Fibroblast of skin of right quadriceps (primary cell): ENCODE measurements at places on chromosomes 5 and 9.

DNA sequence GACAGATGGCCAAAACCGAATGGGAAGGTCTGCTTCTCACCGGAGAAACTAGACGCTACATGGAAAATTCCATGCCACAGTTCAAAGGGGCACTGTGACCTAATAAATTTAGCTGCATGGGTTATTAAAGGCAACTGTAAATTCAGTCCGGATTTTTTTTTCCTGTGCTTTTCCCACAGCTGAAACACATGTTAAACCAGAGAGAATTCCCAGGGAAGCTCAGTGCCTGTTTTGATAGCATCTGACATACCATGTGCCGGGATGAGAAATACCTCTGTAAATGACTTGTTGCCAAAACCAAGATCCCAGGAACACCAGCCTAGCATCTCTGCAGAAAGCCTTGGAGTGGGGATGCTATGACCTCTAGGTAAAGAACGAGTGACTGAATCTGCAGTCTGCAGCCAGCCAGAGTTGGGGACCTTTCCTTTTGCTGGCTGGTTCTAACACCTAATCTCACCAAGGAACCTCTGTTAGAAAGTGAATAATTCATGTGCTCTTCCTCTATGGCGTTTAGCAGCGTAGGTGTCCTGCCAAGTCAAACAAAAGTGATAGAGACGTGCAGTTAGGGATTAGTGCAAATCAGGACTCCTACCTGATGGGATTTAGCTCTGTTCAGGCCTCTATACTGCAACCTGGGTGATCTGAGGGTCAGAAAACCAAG lies 77.9 kb downstream of the SLIT3 start:
- DNase-seq: peak; percentile 52

GRCh38 chr5:181198106-181198685 lies 6.8 kb downstream of the TRIM7 start:
- DNase-seq: no peak

DNA sequence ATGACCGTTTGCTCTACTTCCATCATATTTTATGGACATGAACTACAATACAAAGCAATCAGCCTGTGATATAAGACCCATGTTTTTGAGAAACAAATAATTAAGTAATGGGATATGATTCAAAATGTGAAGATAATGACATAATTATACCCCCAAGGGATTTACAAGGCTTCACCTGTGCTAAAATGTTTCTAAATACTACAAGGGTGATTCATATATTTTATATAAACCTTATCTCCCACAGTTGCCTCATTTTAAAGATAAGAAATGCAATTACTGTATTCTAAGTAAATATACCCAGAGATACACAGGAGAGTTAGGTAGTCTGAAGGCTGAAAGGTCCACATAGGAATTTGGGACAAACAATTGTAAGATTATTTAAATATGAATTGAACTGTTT lies 662.0 kb upstream of the CHD1 start:
- no peak for DNase-seq

GRCh38 chr5:92222449-92222848 lies 839.3 kb upstream of the ARRDC3 start:
- DNase-seq: no peak

DNA sequence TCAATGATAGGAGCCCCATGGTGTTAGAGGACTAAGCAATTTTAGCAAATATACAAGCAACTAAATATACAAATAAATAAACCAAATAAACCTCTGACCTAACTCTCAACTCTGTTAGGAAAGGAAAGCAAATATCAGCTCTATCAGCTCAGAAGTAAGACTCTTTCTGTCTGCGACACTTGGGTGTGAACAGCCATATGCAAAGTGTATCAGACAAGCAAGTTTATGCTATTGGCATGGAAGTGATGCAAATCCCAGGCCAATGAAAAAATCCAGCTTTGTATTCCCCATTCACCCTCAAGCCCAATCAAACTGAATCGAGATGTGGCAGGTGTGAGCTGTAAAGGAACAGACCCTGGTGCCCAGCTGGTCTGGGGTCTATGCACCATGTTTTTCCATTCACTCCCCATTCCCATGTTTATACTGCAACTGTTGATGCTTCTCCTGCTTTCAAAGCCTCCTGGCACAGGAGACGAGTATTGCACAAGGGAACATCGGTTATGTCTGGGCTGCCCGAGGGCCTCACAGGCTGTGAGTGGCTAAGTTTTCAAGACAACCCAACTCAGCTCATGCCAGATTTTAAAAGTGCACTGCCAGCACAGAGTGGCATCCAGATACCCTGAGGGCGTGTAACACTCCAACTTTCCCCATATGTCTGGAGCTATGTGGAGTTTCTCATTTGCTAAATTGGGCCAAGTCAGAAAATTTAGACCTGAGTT lies 73.1 kb downstream of the FEM1C start:
- no peak for DNase-seq

- no peak for DNase-seq
Observed at GRCh38 chr9:12351293-12352044, 341.7 kb upstream of the TYRP1 start.

DNA sequence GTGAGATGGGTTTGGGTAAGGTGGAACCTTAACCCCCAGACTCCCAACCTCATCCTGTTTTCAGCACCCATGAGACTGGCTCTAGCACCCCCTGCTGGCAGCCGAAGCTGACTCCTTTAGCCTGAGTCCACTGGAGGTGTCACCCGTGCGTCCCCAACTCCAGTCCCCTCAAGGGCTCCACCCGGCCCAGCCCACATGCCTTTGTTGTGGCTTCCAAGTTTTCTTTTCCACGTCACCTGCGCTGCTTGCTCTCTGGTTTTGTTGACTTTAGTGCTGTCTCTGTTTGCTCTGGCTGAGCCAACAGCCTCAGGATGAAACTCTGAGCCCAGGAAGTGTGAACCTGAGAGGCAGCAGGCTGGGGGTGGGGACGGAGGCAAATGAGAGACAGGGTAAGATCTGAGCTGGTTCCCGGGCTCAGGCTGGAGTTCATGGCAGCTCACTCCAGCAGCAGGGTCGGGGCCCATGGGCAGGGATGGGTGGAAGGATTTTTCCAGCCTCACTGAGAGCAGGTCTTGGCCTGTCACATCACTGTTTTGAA lies 13.2 kb upstream of the AQP7 start:
- DNase-seq: no peak
